ENCODE measurements at places on chromosomes 2 and 18. TPM values are rescaled to one million over a fixed set of nuclear protein-coding genes. Genes with fewer than 3 reads are reported as not detected.

DLGAP1 gene
- total RNA-seq = 4.7 TPM

GRCh38 chr18:46555724-46556123 is 101.3 kb downstream of the LOXHD1 start:
- no peak for DNase-seq
- no peak overlapping the region for H3K27ac ChIP-seq
- no peaks in the 10 kb centered on the region for H3K4me1 ChIP-seq

DNA sequence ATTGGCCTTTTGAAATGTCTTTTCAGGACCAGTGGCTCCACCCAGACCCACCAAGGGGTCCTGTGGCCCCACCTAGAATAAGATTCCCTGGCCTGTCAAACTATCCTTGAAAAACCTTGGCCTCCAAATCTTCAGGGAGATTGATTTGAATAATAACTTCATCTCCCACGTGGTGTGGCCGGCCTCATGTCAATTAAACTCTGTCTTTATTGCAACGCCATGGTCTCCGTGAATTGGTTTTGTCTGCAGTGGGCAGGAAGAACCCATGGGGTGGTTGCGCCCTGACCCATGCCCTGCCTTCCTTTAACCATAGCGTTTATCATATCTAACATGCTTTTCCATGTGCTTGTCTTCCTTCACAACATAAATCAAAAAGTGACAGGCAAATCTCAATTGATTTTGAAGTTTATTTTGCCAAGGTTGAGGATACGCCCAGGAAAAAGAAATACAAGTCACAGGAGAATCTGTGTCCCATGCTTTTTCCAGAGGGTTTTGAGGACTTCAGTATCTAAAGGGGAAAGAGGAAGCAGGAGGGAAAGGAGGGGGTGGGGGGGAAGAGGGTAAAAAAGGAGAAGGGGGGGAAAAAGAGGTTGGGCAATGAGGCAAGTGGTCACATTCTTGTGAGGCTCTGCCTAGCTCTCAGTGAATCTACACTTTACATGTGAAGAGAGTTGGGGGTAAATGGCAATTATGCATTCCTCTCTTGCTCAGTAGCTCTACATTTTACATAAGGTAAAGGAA is 66.5 kb upstream of the CABLES1 start:
- H3K27me3 ChIP-seq = no peaks in the 10 kb centered on the region
- no peak for DNase-seq
- no peaks in the 10 kb centered on the region for H3K36me3 ChIP-seq
- no peaks in the 10 kb centered on the region for H3K4me1 ChIP-seq
- no peak overlapping the region for H3K27ac ChIP-seq

FAM161A gene
- total RNA-seq = 1.1 TPM

GRCh38 chr2:237490009-237490711 is 3.1 kb downstream of the MLPH start:
- no peaks in the 10 kb centered on the region for H3K36me3 ChIP-seq
- H3K27ac ChIP-seq = peak overlapping the region; percentile 78

GRCh38 chr18:23311351-23312121 is 141.6 kb upstream of the RIOK3 start:
- H3K4me1 ChIP-seq = peaks cover 10% of the 10 kb centered on the region
- no peaks in the 10 kb centered on the region for H3K36me3 ChIP-seq
- H3K4me3 ChIP-seq = no peak overlapping the region
- no peak for DNase-seq
- H3K27me3 ChIP-seq = no peaks in the 10 kb centered on the region
- H3K27ac ChIP-seq = peak overlapping the region; percentile 11

GRCh38 chr2:181116261-181116660 is 135.9 kb downstream of the UBE2E3 start:
- no peaks in the 10 kb centered on the region for H3K36me3 ChIP-seq
- H3K4me3 ChIP-seq = no peak overlapping the region
- no peak for DNase-seq
- H3K27ac ChIP-seq = no peak overlapping the region
- no peaks in the 10 kb centered on the region for H3K4me1 ChIP-seq

PLGLB2 gene
- total RNA-seq = 17.5 TPM
